Nucleus accumbens (tissue), 56 donors: ENCODE measurements at places on chromosomes 3 and 15.
A peak's percentile ranks its signal among the peaks of the same experiment; 100 is the strongest.

DNA sequence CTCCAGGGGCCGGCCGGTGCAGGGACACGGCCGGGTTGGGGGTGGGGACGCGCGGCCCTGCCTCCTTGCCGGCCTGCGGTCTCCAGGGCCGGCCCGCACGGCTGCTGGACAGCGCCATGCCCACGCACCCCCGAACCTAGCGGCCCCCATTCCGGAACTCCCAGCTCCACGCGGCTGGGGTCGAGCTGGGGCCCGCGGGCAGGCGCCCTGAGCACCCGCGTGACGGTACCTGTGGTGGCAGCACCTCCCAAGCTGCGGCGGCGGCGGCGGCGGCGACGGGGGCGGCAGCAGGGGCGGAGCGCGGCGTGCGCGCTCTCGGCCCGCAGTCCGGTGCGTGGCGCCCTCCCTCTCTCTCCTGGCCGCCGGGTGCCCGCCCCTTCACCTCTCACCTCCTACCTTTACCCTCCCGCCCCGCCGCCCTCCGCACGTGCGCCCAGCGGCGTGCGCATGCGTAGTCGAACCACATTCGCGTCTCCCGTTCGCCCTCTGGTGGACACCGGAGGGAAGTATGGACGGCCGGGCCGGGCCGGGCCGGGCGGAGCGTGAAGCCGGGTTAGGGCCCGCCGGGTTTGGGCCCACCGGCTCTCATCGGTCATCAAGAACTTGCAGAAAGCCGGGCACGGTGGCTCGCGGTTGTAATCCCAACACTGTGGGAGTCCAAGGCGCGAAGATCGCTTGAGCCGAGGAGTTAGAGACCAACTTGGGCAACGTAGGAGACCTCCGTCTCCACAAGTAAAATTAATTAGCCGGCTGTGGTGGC is at the start of gene SCAP:
SCAP (minus strand) TSS at position 372 of the 760 bp plus-strand sequence. CDS start 32,948 bp downstream, outside the sequence.
- peak; percentile 79 for DNase-seq

DNA sequence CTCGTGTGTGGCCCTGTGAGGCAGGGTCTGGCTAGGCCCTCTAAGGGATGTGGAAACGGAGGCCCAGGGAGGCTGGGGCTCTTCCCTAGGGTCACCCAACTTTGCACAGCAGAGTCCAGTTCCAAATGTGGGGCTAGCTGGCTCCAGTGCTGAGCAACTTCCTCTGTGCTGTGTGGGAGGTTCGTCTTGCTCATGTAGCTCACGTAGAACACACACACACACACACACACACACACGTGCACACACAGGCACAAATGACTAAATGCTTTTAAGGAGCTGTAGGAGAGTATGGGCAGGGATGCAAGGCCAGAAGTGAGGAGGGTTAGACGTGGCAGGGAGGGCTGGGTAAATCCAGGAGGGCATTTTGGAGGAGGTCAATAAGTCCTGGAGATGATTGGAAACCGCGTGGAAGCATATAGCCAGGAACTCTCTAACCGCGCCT is 213.8 kb downstream of the RPLP1 start:
- DNase-seq = no peak

DNA sequence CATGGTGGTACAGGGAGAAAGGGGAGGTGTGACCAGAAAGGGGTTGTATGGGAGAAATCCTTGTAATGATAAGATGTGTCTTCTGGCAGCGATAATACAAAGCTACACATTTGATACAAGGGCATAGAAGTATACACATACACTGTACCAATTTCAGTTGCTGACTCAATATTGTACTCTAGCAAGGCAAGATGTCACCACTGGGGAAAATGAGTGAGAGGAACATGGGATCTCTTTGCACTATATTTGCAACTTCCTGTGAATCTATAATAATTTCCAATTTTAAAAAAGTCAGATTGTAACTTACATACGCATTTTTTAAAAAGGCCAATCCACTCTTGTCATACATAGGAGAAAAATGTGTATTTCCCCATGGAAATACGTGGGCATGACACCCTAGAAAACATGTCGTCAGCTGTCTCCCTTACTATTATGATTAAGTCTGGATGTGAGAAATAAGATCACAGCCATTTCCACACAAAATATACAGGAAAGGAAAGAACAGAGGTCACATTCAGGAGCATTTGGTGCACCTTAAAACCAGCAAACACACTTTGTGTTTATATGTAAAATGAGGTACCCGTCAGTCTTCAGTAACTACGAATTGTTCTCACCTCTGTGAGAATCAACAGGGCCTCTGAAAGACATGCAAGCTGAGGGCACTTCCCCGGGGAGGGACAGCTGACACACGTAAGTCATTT is 22.9 kb downstream of the PRR23E start:
- DNase-seq = no peak

DNA sequence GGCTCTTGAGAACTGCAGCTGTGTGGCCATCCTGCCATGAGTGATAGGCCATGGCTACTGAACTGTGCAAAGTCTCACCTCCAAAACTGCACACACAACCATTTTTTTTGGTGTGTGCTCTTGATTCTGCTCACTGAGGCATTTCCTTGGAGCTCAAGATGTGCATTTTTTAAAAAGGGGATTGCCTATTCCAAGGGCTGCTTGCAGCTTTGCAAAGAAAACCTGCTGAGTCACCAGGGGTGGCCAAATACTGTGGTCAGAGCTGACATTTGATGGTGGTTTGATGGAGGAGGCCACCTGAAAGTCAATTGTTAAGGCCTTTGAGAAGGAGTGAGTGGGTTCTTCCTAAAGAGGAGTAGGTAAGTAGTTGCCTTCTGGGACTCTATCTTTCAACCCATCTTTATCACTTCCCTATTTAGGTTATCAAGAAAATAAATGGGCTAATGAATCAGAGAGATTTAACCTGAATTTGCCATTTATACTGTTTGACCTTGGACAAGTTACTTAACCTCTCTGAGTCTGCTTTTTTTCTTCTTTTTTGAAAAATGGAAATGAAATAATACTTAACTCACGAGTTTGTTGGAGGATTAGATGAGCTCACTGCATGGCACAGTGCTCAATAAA is 87.9 kb downstream of the CHST2 start:
- no peak for DNase-seq

DNA sequence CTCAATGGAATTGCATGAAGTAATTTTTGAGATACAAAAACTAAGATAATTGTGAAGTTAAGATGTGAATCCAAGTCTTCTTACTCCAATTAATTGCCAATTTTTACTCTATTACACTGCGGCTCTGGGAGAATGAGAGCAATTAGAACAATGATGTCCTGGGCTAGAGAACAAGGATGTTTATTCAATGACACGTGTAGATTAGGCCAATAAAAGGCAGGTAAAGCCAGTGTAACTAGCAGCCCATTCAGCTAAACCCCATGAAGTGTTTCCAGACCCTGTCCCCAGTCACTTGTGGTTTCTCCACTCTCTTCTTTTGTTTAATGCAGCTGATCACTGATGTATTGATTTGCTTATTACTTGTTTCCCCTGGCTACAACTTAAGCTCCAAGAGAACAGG is 381.1 kb upstream of the ARHGEF26 start:
- DNase-seq = no peak

DNA sequence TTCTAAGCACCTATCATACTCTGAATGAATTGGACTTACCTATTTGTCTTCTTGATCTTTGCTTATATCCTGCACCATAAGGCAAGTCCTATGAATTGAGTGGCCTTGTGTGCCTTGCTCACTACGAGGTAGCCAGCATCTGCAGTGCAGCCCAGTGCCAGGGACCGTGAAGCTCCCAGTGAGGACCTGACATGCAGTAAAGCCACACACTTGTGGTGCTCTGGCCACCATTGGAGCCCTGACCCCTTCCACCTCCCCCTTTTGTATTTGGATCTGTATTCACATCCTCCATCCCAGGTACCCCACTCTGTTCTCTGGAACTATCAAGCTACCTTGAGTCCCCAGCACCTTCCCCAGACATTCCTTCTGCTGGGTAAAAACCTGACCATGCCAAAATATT is 52.1 kb downstream of the BSN start:
- DNase-seq = no peak

DNA sequence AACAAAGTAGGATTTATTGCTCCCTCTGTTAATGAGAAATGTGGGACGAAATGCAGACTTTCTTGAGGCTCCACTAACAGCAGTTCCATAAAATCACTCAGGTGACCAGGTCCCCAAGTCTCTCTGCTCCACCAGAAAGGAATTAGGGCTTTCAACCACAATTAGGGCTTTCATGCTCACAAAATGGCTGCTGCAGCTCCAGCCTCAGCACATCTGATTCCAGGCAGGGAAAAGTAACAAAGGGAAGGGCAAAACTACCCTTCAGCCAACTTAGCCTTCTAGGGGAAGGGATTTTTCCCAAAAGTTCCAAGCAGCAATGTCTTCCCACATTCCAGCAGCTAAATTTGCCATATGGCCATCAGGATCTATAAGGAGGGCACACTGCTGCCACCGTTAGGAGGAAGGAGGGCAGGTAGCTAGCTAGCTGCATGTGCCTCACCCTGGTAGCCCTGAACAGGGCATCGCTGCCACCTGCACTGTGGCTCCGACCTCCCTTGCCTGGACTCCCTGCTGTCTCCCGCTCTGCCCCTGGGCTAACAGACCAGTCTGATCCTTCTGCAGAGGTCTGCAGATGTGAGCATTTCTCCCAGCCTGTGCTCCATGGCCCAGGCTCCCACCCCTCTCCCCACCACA is 12.8 kb downstream of the CFAP100 start:
- DNase-seq = no peak

DNA sequence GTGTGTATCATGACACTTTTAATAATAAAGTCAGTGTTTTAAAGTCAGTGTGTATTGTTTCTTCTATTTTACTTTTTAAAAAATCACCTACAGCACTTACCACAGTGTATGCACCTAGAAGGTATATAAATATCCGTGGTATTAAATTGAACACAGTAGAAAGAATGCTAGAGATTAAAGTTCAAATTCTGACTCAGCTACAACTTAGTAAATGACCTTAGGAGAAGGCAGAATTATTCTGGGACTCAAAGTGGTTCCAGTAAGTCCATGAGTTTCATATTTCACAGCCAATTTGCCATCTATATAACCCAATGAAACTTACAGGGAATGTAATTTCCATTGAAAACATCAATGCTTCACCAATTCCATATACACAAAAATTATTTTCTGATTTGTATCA is 52.7 kb upstream of the MAP4 start:
- no peak for DNase-seq

DNA sequence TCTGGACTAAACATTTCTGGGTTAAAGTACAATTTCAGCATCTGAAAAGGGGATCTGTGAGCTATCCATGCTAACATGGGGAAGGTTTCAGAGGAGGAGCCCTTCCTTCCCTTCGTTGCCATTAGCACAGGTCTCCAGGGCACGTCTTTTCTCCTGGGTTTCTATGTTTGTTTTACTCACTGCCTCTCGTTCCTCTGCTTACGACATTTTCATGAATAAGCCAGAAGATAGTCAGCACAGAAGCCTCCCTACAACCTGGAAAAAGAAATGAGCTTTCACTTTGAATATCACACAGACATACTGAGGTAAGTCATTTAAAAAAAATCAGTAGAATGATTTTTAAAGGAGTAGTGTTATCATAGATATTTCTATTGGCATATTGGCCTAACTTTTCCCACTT is 117.2 kb upstream of the KCNMB2 start:
- DNase-seq = no peak

DNA sequence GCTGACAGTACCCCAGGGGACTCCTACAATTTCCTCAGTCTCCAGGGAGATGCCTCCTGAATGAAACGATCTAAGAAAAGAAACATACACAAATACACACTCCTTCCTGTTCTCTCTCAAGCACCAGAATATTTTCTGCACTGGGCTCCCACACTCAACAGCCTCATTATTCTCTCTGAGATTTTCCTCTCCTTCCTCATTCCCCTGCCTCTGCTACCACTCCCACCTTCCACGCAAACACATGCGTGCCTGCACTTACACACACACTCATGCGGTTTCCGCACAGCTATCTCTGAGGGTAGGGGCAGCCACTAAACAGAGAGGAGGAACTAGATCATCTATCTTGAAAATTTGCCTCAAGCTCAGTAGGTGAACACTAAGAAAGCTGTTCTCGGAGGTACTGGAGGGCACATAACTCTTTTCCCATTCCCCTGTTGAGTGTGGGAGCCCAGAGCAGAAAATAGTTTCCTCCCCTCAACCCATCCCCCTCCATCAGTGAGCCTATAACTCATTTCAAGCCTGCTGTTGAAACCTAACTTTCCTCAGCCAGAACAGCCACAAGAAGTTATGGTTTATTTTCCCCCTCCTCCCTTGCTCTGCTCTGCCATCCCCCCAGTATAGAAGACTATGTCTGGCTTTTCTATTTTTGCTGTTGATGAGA is 30.5 kb upstream of the TIPARP start:
- DNase-seq = no peak

GRCh38 chr3:3447641-3448040 is 268.1 kb upstream of the CRBN start:
- DNase-seq = no peak

GRCh38 chr3:114566162-114566755 is 272.4 kb downstream of the TIGIT start:
- DNase-seq = no peak

DNA sequence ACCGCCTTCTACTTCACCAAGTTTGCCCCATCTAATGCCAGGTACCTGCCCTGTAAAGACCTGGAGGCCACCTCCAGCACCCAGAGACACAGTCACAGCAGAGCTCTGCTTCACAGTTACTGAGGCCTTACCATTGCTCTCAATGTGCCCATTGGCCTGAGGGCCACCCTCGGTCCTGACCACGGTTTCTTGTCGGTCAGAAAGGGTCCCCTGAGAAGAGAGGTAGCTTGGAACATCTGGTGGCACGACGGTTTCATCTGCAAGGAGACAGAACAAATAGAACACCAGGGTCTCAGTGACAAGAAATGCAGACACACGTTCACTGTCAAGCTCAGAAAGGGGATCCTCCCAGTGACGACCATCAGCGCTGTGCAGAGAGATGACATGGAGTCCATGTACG is 118.7 kb downstream of the LRIG1 start:
- DNase-seq = no peak

DNA sequence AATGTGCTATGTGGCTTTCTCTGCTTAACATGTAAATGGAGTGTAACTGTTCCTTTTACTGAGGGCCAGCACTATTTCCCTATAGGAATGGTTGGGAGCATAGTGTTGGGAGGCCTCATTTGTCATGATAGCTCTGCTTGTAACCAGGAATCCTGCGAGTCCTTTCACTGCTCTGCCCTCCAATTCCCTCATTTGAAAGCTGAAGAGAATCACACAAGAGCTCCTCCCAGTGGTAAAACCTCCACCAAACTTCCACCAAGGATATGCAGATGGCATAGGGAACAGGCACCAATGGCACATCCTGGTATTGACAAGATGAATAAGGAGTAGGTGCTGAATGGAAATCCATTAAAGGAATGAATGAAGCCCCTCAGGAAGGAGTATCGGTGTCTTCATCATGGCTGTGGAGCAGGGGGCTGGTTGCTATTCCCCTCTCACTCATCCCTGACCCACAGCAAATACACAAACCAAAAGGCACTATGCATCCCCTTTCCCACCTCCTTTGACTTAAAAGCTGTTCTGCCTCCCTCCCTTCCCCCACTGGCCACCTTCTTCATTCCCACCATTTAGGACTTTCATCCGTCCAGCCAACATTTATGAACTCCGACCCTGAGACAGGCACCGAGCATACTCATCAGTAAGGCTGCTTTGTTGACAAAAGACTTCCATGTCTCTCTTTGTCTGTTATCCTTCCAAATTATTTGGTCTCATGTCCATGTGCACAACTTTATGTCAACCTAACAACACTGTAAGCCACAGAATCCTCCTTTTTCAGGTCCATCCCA is 560.8 kb downstream of the FOXP1 start:
- DNase-seq = peak; percentile 17

- no peak for DNase-seq
These were observed 71.5 kb upstream of the FILIP1L start for GRCh38 chr3:100185847-100186246.
